ENCODE measurements at places on chromosomes 4 and X.
A peak's percentile ranks its signal among the peaks of the same experiment; 100 is the strongest.

DNA sequence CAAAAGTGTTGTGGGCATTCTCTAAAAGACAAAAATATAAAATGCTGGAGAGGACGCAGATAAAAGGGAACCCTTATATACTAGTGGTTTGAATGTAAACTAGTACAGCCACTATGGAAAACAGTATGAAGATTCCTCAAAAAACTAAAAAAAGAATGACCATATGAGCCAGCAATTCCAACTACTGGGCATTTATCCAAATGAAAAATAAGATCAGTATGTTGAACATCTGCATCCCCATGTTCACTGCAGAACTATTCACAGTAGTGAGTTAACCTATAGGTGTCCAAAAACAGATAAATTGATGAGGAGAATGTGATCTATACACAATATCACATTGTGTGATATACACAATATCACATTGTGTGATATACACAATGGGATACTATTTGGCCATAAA is 1615.3 kb downstream of the PCDH18 start:
- DNase-seq: no peak

DNA sequence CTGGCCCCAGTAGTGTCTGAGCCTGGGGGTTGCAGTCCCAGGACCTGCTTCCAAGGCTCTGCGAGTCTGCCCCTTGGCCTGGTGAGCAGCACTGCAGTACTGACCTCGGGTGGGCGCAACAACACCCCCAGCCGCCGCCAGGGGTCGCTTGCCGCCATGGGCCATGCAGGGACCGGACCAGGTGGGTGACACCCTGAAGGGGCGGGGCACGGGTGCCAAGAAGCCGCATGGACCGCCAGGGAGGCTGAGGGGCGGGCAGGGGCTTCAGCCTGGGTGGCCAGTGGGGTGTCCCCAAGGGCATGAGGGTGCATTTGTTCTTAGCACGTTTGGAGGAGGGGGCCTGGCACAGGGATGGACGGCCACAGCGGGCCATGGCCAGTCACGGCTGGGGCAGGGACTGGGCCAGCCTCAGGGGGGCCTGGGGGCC is 25.0 kb downstream of the TACC3 start:
- peak; percentile 64 for DNase-seq

GRCh38 chrX:43469391-43470054 is 186.6 kb upstream of the MAOA start:
- DNase-seq: no peak

DNA sequence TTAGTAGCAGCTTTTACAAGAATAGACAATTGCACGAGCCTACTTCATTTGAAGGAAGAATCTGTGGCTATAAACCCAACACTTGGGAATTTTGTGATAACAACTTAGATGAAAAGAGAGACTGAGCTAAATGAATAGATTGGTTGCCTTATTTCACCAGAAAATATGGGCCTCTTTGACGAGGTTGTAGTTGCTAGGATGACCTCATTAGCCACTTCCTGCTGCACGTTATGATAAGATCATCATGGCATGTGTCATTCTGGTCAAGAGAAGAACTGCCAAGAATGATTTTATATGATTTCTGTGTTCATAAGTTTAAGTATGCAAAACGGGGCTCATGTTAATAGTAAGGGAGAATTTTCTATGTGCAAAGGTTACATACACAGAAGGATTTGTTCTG is 321.9 kb upstream of the GIMD1 start:
- DNase-seq: no peak

DNA sequence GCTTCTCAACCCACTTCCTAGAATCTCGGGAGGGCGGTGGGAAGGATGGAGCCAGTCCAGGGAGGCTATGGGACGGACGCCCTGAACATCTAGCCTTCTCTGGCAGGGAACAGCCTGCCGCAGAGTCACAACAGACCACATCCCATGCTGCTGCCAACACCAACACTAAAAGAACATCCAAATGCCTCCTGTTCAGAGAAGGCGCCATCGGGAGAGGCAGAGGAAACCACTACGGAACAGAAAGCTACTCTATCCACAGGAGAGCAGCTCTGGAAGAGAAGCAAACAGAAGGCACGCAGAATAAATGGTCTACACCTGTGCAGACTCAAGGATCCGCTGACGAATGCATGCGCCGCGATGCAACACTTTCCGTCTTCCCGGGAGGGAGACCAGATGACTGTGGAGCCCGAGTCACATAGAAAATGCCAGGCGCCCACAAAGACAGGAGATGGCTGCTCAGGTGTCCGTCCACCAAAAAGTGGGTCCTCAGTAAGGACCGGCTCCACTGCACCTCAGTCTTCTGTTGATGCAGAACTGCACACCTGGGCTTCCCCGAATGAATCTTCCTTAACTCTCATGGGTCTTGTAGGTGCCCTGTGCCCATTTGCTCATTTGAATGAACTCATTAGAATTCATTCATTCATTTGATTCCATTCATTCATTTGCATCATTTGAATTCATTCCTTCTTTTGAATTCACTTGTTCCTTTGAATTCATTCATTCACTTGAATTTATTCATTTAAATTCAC is 217.5 kb downstream of the DHRSX start:
- DNase-seq: no peak

DNA sequence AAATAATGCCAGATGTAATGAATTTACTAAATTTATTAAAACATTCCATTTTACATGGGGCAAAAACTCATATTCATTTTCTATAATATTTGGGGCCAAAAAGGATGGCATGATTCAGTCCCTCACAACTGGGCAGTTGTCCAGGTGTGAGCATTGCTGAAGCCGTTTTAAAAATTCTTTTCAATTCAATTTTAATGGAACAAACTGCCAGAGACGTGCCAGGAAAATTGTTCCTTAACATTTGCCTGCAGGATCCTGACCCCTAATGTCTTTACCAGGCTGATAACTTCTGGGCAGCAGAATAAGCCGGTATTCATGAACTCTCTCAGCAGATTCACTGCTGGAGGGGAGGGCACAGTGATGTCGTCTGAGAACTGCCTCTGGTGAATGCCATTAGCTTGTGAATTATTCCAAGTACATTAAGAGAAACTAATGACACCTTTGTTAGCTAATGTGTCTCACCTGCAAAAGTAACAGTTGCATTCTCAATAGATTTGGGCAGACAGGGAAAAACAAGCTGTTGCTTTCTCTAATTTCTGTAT is 1445.1 kb upstream of the TENM3 start:
- DNase-seq: no peak

DNA sequence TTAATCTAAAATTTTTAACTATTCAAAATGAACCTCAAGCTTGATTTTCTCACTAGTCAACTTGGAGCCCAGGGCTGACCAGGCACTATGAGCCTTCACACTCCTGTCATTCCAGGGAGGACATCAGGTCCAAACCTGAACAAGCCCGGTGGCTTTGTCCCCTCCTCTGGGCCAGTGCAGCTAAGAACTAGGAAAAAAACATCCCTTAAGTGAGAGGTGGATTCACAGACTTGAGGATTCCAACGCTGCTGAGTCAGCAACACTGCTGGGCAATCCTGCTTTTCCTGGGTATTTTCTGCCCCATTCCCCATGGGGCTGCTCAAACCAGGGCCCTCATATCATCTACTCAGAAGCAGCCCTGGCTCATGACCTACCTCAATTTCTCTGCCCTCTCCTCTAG is 4.0 kb downstream of the RNF212 start:
- no peak for DNase-seq

- no peak for DNase-seq
These were observed 25.2 kb downstream of the NYX start for GRCh38 chrX:41472231-41472815.

DNA sequence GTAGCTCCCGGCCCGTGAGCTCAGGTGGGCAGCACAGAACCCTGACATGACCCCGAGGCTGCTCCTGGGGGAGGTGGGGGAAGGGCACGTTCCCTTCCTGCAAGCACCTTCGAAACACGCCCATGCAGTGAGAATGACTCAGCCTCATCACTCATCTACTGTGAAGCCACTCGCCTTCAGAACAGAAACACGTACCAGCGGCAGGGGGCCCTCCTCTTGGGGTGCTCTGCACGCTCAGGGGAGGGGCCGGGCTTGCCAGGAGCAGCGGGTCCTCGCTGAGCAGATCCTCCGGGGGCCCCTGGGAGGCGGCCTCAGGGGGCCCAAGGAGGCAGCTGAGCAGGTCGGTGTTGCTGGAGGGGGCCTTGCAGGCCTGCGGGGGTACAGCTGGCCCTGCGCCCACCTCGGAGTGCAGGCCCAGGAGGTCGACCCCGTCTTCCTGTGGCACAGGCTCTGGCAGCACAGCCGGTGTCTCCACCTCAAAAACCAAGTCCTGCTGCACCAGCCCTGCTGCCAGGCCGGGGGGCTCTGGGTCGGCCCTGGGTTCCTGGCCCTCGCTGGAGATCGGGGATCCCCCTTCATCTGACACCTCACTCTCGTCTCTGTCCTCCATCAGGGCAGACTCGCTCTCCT is 40.9 kb upstream of the CPLX1 start:
- no peak for DNase-seq

DNA sequence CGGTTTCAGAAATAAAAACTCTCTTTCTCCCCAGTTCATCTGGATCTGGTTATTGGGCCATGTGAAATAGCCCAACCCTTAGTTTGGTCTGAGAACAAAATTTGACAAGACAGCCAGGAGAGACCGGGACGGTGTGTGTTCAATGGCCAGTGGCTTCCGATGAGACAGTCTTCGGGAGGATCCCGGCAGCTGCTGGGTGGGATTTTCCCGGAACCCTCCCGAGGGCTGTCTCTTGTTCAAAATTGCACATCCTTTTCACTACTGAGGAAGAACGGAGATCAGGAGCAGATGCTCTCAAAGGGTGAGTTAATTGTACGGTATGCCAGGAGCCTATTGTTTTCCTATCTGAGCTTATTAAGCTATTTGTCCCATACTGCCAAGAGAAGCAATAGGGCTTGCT is 166.5 kb downstream of the PRR32 start:
- no peak for DNase-seq

DNA sequence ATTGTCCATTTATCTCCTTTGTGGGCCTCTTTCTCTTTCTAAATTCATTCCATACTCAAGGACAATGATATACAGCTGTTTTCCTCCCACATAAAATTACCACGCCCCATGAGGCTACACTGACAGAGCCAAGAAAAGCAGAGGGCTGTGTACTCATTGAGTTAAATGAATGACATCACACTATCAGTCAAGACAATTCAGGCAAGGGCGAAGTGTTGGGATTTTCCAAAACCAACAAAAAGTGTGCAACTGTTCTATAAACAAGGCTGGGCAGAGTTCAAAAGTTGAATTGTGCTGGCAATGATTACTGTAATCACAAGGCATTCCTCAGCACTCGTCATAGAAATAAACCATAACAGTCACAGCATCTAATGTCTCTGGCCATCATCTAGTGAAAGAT is 799.6 kb upstream of the DIAPH2 start:
- DNase-seq: no peak

DNA sequence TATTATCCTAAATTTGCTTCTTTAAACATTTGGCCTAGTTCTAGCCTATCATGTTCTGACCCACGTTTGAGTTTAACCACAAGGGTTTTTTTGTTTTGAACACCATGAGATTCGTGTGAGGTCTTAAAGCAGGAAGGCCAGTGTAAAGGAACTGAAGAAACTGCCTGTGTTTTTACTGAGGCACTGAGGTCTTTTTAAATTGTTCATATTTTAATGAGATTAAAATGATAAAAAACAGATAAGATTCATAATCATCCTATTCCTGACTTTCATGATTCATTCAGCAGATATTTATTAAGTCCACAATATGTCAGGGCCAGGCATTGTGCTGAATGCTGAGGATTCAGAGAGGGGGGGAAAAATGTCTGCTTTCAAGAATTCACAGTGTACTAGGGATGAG is 3.2 kb downstream of the RPS6KA3 start:
- no peak for DNase-seq

GRCh38 chr4:152778656-152779512 is 646 bp downstream of the TIGD4 start:
- peak; percentile 6 for DNase-seq

- no peak for DNase-seq
These were observed 131.6 kb downstream of the PDS5A start for GRCh38 chr4:39846120-39846519.

- no peak for DNase-seq
These were observed 832.3 kb downstream of the RAB28 start for GRCh38 chr4:12651876-12652275.

GRCh38 chr4:179803857-179804256 is 2361.6 kb upstream of the AGA start:
- no peak for DNase-seq

DNA sequence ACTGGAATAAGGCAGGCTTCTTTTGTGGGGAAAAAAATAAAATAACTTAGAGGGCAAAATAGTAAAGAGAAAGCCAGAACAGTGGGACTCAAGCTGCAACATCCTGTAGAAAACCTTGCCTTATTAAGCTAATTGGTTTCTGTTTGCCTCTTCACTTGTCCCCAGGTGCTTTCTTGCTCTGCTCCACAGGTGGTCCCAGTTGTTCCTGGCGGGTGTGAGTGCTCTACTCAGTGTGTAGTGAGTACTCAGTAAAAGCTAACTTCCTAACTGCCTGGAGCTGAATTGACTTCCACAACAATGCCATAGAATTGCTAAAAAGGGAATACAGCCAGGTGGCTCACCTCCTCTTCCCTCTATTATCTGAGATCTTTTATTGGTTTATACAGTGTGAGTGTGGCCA is 930.2 kb downstream of the C4orf33 start:
- DNase-seq: no peak

DNA sequence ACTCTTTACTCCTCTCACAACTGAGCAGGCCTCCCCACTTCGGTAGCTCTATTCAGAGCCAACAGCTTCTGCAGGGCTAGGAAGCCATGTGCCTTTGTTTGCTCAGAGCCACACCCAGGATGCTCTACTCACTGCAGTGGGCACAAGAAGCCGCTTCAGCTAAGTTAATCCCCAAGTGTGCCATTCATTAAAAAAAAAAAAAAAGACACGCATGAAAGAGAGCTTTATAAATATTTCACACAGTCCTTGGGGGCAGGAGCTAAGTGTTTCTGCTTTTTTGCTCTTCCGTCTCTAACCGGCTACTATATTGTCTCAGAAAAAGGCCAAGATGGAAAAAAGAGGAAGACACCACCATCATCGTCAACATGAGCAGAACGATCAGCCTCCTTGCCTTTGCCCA is 8.1 kb downstream of the CRMP1 start:
- no peak for DNase-seq

Data from stimulated activated CD8-positive, alpha-beta memory T cell treated with anti-CD3 and anti-CD28 coated beads, Interleukin-4, amount 100 ng/mL, for 1 hour (primary cell).